NCI-H524 treated with DMSO at 0.1 percent for 48 hours (cell line): ENCODE measurements at places on chromosomes 16 and 17.

- peak; percentile 67 for DNase-seq
Observed at GRCh38 chr16:11851294-11852091, at the start of gene RSL1D1. TSS of gene RSL1D1 (minus strand) at chr16:11851542. CDS start at chr16:11851512, 30 bp downstream.

- DNase-seq = no peak
Observed at GRCh38 chr17:44601973-44602372, 44.7 kb downstream of the FZD2 start.

- DNase-seq = no peak
Observed at GRCh38 chr16:67571981-67572431, 9.7 kb downstream of the CTCF start.

DNA sequence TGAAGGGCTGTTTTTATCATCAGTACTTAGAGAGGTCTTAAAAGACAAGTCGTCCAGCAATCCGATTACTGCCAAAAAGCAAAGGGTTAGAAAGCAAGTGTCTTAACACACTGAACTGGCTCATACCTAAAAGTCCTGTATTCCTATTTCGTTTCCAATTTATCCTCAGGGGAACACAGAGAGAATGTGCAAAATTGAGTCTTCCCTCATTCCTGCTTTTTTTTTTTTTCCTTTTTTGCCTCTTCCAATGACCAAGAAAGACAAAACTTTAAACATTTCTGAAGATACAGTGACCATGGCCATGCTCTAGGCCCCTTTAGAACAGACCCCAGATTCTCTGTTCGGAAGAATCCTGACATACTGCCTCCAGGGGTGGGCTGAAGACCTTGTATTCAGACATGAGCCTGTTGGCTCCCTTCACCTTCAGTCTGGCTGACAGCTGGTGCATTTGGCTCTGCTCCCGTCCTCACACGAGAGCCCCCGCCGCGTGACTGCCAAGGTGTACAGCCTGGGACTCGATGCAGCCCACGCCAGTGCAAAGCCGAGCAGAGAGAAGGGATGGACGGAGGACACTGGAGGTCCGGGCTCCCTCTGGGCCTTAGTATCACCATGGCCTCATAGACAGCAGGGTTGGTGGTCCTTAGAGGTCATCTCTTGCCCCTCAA lies 47.0 kb downstream of the COTL1 start:
- peak; percentile 31 for DNase-seq

GRCh38 chr16:56259425-56259779 lies 68.1 kb downstream of the GNAO1 start:
- DNase-seq = no peak

DNA sequence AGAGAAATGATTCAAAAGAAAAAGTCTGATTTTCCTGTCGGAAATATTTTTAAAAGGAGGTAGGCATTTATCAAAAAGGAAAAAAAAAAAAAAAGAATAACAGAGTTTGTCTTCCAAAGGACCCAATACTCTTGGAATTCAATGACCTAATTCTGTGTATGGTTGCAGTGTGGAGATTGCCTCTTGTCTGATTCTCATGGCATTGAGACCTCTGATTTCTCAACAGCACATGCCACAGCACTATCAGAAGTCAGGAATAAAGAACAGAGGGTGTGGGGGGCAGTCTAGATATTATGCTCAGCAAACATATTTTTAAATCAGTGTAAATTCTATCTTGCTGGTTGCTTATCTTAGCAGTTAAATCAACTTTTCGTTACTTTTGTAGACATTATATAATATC lies 81.3 kb upstream of the SOX9 start:
- DNase-seq = no peak

DNA sequence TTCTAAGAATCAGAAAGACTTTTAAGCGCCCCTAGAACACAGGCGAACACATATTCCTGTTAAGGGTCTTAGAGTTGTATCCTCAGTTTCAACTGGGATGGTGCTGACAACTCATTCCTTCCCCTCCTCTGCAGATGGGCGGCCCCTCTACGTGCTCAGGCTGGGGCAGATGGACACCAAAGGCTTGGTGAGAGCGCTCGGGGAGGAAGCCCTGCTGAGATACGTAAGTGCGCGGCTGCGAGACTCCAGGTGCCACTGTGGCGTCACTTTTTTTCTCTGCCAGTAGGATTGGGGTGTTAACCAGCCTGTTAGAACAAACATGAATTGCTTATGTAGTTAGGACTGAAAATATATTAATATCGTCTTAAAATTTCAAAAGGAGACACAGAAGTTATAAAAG lies 62.7 kb downstream of the SEC14L1 start:
- DNase-seq = no peak

- no peak for DNase-seq
Observed at GRCh38 chr16:17560548-17560947, 89.8 kb upstream of the XYLT1 start.

GRCh38 chr17:13984956-13985355 lies 84.3 kb upstream of the COX10 start:
- DNase-seq = no peak

DNA sequence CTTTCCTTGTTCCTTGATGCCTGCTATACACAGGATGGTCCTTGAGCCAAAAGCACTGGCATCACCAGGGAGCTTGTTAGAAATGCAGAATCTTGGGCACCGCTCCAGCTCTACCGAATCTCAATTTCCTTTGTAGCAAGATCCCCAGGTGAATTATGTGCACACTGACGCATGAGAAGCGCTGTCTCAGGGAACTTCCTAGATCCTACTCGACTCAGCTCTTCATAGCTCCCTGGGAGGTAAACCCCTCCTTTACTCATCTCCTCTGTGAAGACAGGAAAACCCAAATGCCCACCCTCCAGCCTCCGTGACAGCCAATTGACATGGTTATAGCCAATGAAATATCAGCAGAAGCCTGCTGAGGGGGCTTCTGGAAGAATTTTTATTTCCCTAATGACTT lies 4.1 kb downstream of the USP31 start:
- no peak for DNase-seq

DNA sequence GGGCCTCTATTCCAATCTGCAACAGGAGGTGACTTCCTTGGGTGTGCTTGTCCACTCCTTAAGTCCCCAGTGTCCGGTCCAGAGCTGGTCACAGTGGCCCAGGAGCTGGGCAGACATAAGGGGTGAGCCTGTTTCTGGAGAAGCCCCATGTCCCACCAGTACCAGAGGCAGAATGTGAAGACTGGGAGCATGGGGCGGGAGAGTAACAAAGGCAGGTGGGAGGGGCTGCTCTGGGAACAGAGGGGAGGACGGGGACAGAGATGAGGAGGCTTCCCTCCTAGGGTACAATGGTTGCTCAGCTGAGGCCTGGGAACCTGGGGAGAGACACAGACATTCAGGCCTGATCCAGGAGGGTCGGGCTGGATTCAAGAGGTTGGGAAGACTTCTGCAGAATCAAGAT lies 323.3 kb upstream of the TNRC6C start:
- DNase-seq = no peak

- DNase-seq = no peak
Observed at GRCh38 chr16:12170103-12171040, 193.8 kb downstream of the SNX29 start.

- no peak for DNase-seq
Observed at GRCh38 chr17:47803751-47804150, 17.8 kb downstream of the OSBPL7 start.

GRCh38 chr16:79869304-79870015 lies 268.9 kb upstream of the MAF start:
- DNase-seq = no peak

DNA sequence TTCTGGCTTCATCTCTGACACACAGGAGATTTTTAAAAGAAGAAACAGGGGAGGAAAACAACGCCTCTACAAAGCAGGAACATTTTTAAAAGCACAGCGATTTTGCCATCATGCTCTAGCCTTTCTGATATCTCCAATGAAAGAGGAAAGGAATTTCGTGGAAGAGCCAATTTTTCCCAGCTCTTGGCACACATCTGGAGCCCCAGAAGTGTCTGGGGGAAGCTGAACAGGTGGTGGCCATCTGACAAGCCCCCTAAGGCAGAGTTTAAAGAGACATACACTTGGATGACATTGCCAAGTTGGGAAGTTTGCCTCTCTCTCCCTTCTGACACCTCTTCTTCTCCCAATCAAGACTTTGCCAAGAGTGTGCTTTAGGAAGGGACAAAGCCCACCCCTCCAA lies 82.1 kb downstream of the CCT6B start:
- no peak for DNase-seq

- peak; percentile 57 for DNase-seq
Observed at GRCh38 chr17:18087610-18088491, at the start of gene DRG2. TSS of gene DRG2 (plus strand) at chr17:18087948. CDS start at chr17:18088024, 76 bp downstream.

GRCh38 chr17:71402661-71403141 lies 718.1 kb upstream of the SOX9 start:
- DNase-seq = no peak

GRCh38 chr17:77570565-77570898 lies 388.0 kb upstream of the TNRC6C start:
- DNase-seq = no peak

GRCh38 chr16:23252310-23252709 lies 49.8 kb upstream of the SCNN1B start:
- DNase-seq = no peak
